ENCODE measurements at places on chromosomes 7 and 10. TPM values are rescaled to one million over a fixed set of nuclear protein-coding genes. Genes with fewer than 3 reads are reported as not detected.

The PNLIPRP3 gene
- polyA plus RNA-seq, result not detected

The CYP3A4 gene
- polyA plus RNA-seq, result not detected

The MAGI2 gene
- polyA plus RNA-seq, result 0.28 TPM

The CLCN1 gene
- not detected for polyA plus RNA-seq

The ATOH7 gene
- not detected for polyA plus RNA-seq

The ZWINT gene
- polyA plus RNA-seq, result 42.8 TPM

The NODAL gene
- polyA plus RNA-seq, result not detected

The ARHGAP12 gene
- polyA plus RNA-seq, result 3.7 TPM

The MACC1 gene
- polyA plus RNA-seq, result not detected

The UNC5B gene
- polyA plus RNA-seq, result 0.57 TPM

Data from endothelial cell of umbilical vein (primary cell).